ENCODE measurements at places on chromosomes 12 and 14. TPM values are rescaled to one million over a fixed set of nuclear protein-coding genes. Genes with fewer than 3 reads are reported as not detected.

The SLC6A15 gene
- 1.4 TPM for total RNA-seq

The VWF gene
- total RNA-seq = 0.06 TPM

The RILPL2 gene
- total RNA-seq = 1.7 TPM

The KRT75 gene
- total RNA-seq = not detected

The SPX gene
- 2.1 TPM for total RNA-seq

The ZDHHC22 gene
- not detected for total RNA-seq

The CIDEB gene
- total RNA-seq = 2.0 TPM

The PMCH gene
- total RNA-seq = not detected

The OR6C70 gene
- total RNA-seq = not detected

The GDF11 gene
- total RNA-seq = 8.5 TPM

The TTC6 gene
- total RNA-seq = 0.80 TPM

The TPPP2 gene
- total RNA-seq = not detected

The HCAR1 gene
- total RNA-seq = 0.46 TPM

The FLVCR2 gene
- total RNA-seq = 0.75 TPM

The PHLDA1 gene
- 74.3 TPM for total RNA-seq

The RAPGEF3 gene
- 102 TPM for total RNA-seq

The E2F7 gene
- total RNA-seq = 20.5 TPM

The FANCM gene
- 3.9 TPM for total RNA-seq

The ANKRD33 gene
- total RNA-seq = not detected

The APOF gene
- not detected for total RNA-seq

The KRT74 gene
- total RNA-seq = not detected

The RTN1 gene
- total RNA-seq = 0.35 TPM

The GLI1 gene
- total RNA-seq = 0.51 TPM

The MED6 gene
- 29.0 TPM for total RNA-seq

The CAPZA3 gene
- total RNA-seq = not detected

The MYH6 gene
- not detected for total RNA-seq

The ARF6 gene
- 121 TPM for total RNA-seq

The ENTPD5 gene
- total RNA-seq = 4.8 TPM

The DEPDC4 gene
- 1.0 TPM for total RNA-seq

The LALBA gene
- not detected for total RNA-seq

The SSPN gene
- 1.6 TPM for total RNA-seq

The HOXC12 gene
- total RNA-seq = not detected

The PIANP gene
- not detected for total RNA-seq

The OAS1 gene
- total RNA-seq = 2.2 TPM

The MANSC4 gene
- total RNA-seq = not detected

The PRH2 gene
- total RNA-seq = not detected

The LRP1-AS gene
- total RNA-seq = not detected

The KLRK1 gene
- total RNA-seq = not detected

The SLC38A4 gene
- total RNA-seq = under 0.01 TPM

The IRAK4 gene
- 9.7 TPM for total RNA-seq

The GUCY2C gene
- not detected for total RNA-seq

The INHBC gene
- total RNA-seq = not detected

The SMCO3 gene
- 0.07 TPM for total RNA-seq

The SYCP3 gene
- not detected for total RNA-seq

The SLC15A5 gene
- total RNA-seq = not detected

The RERG gene
- 1.4 TPM for total RNA-seq

The PTHLH gene
- 0.81 TPM for total RNA-seq

The SLC24A4 gene
- not detected for total RNA-seq

The COPZ1 gene
- 107 TPM for total RNA-seq

The SOX5 gene
- 0.17 TPM for total RNA-seq

The CFAP73 gene
- total RNA-seq = not detected

The GALNT8 gene
- 1.5 TPM for total RNA-seq

The TAS2R10 gene
- 0.14 TPM for total RNA-seq

Data from epithelial cell of proximal tubule (primary cell).